ENCODE measurements at places on chromosomes 16 and 17.

- no peak for DNase-seq
Measured at GRCh38 chr17:47230864-47231263, 21.7 kb downstream of the MYL4 start.

DNA sequence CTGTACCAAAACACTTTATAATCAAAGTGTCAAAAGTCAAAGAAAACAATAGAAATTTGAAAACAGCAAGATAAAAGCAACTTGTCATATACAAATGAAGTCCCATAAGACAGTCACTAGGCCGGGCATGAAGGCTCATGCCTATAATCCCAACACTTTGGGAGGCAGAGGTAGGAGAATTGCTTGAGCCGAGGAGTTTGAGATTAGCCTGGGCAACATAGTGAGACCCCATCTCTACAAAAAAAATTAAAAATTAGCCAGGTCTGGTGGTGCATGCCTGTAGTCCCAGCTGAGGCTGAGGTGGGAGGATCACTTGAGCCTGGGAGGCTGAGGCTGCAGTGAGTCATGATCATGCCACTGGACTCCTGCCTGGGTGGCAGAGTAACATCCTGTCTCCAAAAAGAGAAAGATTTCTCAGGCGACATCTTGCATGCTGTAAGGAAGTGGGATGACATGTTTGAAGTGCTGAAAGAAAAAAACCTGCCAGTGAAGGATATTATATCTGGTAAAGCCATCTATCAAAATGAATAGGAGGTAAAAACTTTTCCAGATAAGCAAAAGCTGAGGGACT, 98.7 kb upstream of the NACA2 start:
- no peak for DNase-seq

- DNase-seq: no peak
Measured at GRCh38 chr17:41519501-41520224, 973 bp upstream of the KRT15 start.

- DNase-seq: no peak
Measured at GRCh38 chr16:86296256-86296655, 214.1 kb upstream of the FOXF1 start.

- no peak for DNase-seq
Measured at GRCh38 chr16:48740964-48741363, 131.0 kb upstream of the N4BP1 start.

DNA sequence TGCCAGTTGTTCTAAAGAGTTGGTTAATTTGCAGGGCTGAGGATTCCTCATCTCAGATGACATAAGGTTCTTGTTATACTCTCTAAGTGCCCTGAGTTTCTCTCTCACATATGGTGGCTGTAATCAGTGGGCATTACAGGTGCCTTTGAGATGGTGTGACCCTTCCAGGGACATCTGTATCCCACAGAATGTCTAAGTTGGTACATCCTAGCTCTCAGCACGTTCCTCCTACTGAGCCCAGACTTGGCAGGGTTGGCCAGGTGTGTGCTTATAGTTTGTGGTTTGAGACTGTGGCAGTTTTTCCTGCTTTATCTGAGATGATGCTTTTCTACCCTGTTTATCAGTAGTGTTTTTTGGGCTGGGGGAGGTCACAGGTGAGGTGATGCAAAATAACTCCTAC, 36.3 kb downstream of the SPECC1 start:
- DNase-seq: no peak

- no peak for DNase-seq
Measured at GRCh38 chr16:11546608-11547061, 40.1 kb downstream of the LITAF start.

DNA sequence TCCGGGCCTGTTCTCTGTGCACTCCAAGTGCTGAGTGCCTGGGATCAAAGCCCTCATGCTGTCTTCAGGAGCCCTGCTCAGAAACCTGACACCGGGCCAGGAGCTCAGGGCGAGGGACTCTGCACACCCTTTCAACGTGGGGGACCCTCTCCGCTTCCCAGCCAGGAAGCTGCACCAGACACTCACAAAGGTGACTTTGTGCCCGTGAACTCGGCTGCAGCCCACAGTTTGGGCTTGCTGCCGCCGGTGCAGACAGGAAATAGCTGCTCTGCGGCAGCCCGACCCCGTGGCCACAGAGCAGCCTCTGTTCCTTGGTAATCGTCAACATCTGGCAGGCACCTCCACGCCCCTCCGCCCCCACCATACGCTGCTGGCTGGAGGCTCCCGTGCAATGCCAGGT, 93.4 kb upstream of the METRNL start:
- DNase-seq: peak; percentile 26

DNA sequence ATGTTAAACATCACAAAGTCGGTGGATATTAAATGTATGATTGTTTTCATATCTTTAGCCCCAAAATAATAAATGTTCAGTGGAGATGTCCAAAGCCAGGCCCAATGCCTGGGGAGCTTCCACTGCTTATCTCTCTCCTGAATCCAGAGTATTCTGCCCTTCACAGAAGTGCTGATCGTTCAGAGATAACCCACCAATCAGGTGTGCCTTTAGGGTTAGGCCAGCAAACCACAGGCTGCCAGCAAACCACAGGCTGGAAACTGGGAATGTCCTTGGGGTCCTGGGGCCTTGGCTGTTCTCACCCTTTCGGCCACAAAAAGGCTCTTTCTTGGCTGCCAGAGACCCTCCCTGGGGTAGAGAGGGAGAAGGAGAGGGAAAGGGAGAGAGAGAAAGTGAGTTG, 33.9 kb downstream of the NXN start:
- DNase-seq: no peak

- no peak for DNase-seq
Measured at GRCh38 chr16:87123356-87124001, 193.7 kb downstream of the C16orf95 start.

DNA sequence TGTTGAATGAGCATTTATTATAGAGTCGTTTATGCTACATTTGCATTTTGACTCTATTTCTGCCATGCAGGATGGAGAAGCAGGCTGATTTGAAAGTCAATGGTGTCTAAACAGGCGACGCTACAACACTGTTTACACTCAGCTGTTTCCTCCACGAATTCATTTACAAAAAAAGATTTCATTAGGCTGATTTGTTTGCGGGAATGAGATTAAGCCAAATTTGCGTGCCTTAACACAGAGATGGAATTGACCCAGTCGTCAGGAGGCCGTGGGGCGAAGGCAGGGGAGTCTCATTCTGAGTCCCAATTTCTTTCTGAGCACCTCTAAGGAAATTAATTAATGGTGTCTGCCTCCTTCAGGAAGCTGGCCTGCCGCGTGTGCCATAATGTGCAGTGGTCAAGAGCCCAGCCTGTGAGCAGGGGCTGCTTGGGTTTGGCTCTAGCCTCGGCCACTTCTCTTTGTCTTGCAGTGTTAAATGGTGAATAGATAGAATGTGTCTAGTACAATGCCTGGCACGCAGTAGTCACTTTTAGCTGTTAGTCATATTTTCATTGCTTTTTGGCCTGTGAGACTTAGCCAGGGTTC, 88.6 kb upstream of the NKD1 start:
- no peak for DNase-seq

- no peak for DNase-seq
Measured at GRCh38 chr16:23917621-23918020, 81.8 kb downstream of the PRKCB start.

DNA sequence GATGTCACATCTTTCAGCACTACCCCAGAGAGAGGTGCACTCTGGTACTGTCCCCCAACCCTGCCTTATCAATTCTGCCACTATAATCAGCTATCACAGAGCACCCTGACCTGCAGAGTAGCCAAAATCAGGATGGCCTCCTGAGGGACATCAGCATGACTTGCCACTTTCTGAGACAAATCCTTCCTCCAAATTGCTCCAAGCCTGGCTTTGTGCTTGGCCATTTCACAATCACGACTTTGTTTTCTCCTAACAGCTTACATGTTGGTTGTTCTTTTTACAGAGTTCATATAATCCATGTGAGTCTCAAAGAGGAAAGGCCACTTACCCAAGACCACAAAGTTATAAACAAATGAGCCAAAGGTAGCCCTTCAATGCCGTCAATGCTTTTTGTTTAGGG, 449.0 kb upstream of the CDH5 start:
- DNase-seq: no peak

- no peak for DNase-seq
Measured at GRCh38 chr16:75042426-75043174, 43.8 kb downstream of the ZNRF1 start.

DNA sequence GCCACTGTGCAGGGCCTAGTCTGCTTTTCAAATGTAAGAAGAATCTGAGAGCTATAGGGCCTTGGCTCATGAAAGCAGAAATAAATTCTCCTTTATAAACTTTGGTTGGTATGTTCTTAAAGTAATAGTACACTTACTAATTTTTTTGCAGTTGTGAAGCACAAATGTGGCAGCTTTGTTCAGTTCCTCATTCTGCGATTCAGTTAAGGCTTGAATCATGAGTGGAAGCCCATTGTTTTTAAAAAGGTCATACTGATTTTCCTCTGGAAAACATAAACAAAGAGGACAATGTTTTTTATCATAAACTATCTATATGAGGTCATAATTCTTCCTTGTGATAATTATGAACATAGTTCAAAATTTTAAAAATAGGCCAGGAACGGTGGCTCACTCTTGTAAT, 23.6 kb upstream of the DYNC1LI2 start:
- DNase-seq: no peak

DNA sequence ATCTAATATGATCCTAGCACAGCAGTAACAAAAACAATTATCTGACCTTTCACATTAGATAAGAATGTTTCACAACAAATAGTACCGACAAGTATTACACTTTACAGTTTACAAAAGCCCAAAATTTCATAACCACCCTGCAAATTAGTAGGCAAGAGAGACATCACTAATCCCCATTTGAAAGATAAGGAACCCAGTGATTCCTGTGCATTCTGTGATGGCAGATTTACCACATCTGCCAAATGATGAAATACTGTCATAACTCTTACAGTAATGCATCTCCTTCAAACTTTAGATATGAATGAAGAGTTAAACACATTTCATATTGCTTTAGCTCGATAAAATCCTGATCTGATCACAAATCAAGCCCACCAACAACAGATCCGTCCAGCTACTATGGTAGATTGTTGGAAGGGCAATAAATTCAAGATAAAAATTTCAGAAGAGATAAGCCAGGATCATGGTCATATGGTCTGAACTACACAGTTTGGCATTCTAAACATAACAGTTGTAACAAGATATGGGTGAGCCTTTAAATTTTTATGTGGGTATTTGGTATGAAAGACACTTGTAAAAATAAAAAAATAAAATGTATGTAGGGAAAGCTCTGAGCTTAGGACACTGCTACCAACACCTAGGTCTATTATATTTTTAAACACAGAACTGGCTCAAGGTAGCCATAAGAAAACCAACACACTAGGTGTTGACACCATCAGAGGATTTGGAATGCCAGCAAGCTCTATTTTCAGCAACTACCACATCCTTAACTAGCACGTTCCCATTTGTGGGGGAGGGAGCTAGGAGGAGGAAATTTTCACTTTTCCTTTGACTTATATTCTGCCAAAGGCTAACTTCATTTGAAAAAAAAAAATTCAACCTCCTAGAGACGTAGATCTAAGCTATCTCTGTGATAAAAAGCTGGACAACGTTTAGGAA, 9.3 kb downstream of the YWHAE start:
- no peak for DNase-seq

DNA sequence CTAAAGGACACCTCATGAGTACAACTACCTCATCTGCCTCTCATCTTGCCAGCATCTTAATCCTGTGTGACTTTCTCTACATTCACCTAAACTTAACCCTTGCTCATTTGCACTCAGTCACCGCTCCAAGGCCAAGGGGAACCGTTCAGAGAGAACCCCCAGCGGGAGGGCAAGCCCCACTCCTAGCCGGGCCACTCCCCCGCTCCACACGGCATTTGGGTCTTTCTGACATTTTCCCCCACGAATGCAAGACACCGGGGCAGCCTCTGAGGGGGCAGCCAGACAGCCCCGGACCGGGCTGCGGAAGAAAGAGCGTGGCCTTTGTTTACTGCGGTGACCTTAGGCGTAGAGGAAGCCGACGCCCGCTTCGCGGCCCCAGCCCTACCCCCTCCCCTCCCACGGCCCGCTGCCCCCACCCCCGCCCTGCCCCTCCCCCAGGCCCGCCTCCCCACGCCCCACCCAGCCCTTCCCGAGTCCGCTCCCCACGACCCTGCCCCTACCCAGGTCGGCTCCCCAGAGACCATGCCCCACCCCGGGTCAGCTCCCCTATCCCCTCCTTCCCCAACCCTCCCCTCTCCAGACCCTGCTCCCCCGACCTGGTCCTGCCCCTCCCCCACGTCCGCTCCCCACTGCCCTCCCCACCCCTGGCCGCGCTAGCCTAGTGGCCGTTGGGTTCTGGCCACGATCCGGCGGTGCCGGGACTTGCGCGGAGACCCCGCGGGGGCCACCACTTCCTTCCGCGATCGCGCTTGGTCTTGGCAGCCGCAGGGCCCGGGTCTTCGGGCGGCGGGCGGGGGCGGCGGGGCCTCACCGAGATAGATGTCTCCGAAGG, 789 bp downstream of the CSNK1D start:
- peak; percentile 14 for DNase-seq

DNA sequence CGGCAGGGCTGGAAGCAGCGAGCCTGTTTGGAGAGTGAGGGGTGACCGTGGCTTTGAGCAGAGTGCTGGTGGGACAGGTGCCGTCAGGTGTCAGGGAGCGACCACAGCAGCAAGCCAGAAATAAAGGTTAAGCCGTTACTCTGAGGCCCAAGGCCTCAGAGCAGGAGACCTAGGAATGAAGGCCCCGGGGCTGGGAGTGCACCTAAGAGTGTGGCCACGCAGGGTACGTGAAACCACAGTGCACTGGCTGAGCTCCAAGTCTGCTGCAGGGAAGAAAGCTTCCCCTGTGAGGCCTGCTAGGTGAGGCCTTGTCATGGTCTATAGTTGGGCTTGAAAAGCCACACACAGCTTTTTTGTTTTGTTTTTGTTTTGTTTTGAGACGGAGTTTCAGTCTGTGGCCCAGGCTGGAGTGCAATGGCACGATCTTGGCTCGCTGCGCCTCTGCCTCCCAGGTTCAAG, 8.7 kb downstream of the CLUAP1 start:
- DNase-seq: peak; percentile 47

- DNase-seq: no peak
Measured at GRCh38 chr17:48439875-48440505, 10.0 kb upstream of the SKAP1 start.

GRCh38 chr17:56175299-56175955, 22.2 kb downstream of the ANKFN1 start:
- no peak for DNase-seq

GRCh38 chr16:11004351-11004750, 60.0 kb downstream of the CLEC16A start:
- DNase-seq: no peak

GRCh38 chr17:80031691-80032430, 3.8 kb downstream of the TBC1D16 start:
- DNase-seq: no peak

- DNase-seq: no peak
Measured at GRCh38 chr16:22685459-22685830, 128.5 kb upstream of the HS3ST2 start.

DNA sequence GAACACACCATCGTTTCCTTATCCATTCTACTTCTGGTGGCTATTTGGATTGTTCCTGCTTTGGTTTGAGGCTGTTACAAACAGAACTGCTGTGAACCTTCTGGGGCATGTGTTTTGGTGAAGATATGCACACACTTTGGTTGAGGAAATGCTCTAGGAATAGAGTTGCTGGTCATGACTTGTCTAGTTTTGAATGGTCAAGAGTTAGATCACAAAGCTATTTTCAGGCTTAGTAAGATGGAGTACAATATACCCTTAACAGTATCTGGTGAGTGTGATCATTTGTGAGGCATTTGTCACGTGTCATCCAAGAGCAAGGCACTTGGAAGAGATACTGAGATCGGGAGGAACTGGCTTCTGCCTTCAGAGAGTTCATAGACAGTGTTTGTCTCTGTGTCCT, 47.0 kb upstream of the CACNG5 start:
- no peak for DNase-seq
